GM04503 (cell line): ENCODE measurements at places on chromosomes 12 and 14.

- no peak for DNase-seq
Measured at GRCh38 chr14:90446405-90446804, 49.6 kb downstream of the CALM1 start.

DNA sequence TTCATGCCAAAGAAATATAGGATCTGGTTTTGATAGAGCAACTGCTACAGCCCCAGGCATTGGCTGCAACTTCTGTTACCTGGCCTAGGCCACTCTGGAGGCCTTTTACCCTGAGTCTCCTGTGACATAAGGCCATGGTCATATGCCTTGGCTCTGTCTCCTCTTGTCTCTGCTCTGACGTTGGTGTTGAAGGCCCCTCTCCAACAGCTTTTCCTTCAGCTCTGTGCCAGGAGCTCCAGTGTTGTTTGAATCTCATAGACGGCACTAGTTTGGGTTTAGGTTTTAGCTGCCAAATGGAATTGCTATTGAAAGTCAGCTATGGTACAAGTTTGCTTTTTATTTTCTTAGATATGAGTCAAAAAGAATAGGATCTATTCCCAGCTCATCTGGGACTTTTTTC lies 41.1 kb downstream of the TTLL5 start:
- no peak for DNase-seq

DNA sequence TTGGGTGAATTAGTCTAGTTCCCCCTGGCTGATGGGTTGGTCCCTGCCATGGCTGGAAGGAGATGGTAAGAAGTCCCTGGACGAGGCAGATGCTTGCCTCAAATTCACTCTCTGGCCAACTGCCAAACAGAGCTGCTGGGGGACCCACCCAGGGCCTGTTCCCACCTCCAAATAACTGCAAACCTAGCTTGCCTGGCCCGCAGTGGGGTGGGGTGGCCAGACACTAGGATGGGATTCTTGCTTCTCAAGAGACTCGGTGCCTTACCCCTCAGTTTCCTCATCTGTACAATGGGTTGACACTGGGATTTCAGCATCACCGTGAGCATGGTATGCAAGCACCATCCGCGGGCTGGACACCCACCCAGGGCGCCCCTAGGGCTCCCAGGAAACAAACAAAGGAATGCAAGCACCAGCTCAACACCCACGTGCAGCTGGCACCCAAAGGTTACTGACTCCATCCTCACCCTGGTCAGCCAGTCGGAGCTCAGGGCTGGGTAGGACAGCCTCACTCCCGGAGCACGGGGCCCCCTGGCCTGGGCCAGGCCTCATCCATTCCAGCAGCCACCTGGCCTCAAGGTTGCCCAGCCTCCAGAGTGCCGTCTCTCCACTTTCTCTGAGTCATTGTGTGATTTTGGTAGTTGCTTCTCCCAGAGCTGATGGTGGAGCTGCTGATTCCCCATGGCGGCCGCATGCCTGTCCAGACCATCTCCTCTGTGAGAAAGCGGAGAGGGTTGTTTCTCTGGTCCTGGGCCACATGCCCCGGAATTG lies 205.2 kb upstream of the RTL1 start:
- no peak for DNase-seq

DNA sequence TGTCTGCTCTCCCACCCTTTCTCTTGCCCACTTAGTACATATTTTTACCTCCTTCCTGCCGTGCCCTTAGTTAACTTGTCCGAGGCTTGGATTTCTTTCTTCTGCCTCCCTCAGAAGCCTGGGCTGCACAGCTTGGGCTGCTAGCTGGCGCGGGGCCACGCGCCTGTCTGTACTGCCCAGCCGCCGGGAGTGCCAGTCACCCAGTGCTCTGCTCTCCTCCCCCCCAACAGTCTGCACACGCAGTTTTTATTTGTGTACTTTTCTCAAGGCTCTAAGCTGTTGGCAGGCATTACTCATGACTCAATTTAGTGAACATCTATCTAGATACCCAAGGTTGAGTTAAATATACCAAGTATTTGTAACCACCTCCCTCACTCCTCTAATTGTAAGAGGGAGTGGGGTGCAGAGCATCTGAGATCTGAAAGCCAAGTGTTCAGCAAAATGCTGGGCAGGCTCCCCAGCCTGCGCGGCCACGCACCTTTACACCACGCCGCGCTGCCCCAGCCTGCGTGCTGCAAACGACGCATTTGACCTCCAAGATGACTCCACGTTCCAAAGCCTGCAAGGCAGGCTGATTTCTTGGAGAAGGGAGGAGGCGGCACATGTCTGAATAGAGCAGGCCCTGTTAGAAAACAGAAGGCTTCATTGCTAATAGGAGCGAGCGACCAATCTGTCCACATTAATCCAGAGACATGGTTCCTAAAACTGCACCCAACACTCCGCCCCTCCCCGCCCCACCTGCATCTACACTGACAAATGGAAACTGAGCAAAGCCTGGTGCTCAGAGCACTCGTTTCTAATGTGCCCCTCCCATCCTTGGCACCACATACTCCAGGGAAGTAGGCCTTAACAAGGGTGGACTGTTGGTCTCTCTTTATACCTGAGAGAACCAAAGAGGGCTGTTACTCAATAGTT lies 18.2 kb upstream of the CACNA2D4 start:
- no peak for DNase-seq

DNA sequence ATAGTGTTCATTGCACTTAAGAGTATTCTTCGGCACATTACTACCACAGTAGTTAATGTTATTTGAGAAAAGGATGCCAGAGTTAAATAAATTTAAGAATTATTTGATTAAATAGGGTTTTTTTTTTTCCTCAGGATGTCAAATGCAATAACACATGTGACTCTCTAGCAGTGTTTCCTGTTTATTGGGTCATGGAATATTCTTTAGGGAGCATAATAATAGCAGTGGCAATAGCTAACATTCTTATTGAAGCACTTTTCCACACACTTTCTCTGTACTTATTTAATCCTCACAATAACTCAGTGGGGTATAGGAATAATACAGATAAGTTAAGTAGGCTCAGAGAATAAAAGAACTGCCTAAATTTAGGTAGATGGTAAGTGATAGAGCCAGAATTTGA lies 44.3 kb downstream of the SCYL2 start:
- no peak for DNase-seq

GRCh38 chr14:37559386-37559785 lies 35.7 kb downstream of the FOXA1 start:
- no peak for DNase-seq

DNA sequence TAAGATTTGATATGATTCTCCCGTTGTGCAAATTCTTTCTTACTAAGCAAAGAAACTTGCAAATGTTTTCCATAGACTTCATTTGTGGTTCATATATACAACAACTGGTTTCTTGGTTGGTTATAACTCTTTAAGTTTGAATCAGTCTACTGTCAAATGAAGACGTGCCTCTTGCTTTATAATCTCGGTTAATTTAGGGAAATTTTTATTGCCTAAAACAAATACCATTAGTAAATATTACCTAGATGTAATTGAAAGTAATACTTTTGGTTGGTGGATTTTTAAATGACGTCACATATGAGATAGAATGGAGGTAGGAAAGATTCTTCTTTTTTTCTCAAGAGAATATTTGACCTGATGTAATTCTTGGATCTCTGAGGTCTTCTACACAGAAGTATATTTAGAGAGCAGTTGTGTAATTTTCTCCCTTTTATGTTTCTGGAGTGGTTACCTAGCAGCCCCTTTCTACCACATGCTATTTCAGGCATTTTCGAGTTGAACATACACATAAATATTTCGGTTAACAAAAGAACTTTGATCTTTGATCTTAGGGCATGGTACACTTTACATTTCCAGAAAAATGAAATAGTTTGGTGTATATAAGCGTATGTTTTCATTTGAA lies 1.7 kb downstream of the ATF7IP start:
- no peak for DNase-seq

GRCh38 chr12:122820838-122821271 lies 14.4 kb upstream of the HIP1R start:
- DNase-seq: no peak

DNA sequence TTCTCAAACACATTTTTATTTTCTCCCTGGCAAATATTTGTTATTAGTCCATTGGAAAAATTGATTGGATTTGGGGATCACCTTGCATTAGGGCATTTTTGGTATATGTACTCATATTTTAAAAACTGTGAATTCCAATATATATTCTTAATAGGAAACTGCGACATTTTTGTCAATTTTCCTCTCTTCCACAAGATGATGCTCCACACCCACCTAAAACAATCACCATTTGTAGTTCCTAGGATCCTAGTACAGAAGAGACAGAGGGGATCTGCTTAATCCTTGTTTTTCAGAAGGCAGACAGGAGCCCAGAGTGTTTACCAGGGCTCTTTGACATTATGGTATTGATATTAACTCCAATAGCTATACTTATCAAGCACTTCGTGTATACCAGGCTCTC lies 22.8 kb upstream of the OASL start:
- no peak for DNase-seq

GRCh38 chr12:89884416-89884898 lies 175.8 kb upstream of the ATP2B1 start:
- DNase-seq: no peak

DNA sequence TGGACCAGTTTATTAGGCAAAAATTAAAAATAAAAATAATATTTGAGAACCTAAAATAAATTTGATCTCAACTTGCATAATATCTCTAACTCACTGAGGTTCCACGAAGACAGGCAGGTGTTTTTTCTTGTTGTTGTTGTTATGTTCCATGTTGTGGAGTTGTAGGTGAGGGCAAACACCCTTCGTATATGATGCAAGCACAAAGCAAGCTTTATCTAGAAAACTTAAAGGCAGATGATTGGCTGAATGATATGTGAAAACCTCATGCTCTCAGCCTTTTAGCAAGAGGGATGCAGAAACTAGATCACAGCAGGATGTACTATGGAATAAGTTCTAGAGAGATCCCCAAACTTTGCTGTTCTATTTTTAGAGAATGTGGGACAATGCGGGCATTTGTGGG lies 502.7 kb downstream of the ETNK1 start:
- no peak for DNase-seq

- DNase-seq: no peak
Measured at GRCh38 chr12:120249875-120250795, 15.4 kb downstream of the PXN start.

- DNase-seq: no peak
Measured at GRCh38 chr12:99261256-99261655, 386.3 kb upstream of the GARIN6 start.

- no peak for DNase-seq
Measured at GRCh38 chr12:112446008-112446725, 27.4 kb downstream of the PTPN11 start.

DNA sequence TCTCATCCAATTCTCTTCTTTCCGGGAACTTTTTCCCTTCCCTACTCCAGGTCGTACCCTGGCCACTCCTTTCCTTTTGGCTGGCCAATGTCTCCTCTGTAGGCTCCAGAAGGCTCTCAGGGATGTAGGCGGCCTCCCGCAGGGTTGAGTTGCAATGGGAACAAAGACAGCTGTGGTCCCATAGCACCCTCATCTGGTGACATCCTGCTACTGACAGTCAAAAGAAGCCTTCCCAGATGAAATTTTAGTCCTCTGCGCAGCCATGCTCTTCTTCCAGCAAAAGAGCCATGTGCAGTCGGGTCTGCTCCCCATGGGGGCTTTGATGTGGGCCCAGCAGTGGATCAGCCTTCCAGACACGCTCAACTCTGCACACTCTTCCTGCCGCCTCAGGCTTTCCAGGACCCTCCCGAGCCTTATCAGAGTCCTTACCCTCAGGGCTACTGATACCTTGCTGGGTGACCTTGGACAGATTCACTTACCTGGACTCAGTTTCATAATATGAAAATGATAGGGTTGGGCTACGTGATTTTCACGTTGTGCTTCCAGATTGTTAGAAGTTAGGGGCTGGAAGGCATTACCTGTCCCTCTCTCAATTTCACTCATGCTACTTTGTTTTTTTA lies 5.5 kb upstream of the CELA1 start:
- no peak for DNase-seq

DNA sequence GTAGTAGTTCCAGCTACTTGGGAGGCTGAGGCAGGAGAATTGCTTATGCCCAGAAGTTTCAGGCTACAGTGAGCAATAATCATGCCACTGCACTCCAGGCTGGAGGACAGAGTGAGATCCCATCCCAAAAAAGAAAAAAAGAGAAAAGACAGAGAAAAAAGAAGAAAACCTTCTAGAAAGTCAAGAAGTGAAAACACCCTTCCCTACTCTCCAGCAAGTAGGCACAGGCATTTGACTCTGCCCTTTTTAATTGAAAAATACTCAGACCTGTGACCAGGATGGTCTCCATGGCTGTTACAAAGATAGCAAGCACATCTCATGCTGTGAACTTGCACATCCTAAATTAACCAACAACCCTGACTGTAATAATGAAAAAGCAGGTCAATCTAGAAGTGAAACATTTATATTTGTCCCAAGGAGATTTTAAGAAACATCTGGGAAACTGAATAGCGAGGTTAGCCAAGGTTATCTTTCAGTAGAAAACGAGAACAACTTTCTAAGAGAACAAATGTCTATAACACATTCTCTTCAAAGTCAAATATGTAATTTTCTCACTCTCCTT lies 2.0 kb downstream of the TMTC1 start:
- DNase-seq: no peak

- no peak for DNase-seq
Measured at GRCh38 chr14:103121846-103122584, 1.2 kb upstream of the TNFAIP2 start.

DNA sequence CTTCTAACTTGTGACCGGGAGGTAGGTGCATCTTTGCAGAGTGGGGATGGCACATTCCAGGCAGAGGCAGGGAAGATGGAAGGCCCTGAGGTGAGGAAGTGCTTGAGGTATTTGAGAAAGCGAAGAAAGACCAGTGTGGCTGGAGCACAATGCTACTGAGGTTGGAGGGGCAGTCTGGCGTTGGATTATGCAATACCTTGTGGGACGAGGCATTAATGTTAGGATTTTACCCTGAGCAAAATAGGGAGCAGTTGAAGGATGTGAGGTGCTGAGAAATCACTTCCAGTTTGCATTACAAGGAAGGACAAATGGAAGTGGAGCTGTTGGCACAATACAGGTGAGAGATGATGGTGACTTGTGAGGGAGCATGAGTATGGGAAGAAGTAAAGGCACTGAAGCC lies 145.5 kb downstream of the KCNA5 start:
- no peak for DNase-seq

- no peak for DNase-seq
Measured at GRCh38 chr12:89721291-89721987, 12.8 kb upstream of the ATP2B1 start.

GRCh38 chr14:60695327-60695726 lies 28.8 kb downstream of the SIX4 start:
- no peak for DNase-seq
